Activated T-helper 1 cell treated with Interleukin-2 at 50 U/mL for 16 hours (primary cell): ENCODE measurements at places on chromosomes 7 and 10.
A peak's percentile ranks its signal among the peaks of the same experiment; 100 is the strongest.

DNA sequence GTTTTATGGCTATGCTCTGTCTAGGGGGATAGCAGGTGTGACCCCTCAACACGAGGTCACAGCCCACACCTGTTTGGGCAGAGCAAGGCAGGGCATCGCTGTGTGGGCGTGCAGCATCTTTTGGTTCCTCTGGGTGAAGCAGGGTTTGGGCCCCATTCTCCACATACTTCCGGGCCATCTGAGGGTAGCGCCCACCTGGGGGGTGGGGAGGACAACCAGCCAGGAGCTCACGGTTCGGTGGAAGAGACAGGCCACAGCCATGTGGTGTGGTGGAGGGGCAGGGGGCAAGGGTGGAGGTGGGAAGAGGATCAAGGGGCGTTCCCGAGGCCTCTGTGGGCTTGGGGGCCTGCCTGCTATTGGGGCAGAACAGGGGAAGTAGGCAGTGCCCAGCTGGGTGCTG lies 2.4 kb downstream of the SH2B2 start:
- DNase-seq: no peak

DNA sequence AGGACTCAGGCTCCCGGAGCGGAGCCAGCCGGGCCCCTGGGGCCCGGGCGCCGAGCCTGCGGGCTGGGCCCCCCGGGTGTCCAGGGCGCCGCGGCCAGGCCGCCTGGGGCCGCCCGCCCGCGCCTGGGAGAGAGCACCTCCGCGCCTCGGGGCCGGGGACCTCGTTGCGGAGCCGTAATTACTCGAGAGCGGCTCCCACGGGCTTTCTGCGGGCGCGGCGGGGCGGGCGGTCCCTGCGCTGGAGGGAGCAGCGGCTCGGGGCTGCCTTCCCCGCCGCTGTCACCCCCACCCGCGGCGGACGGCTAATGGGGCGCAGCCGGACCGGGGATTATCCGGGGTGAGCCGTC lies 1.5 kb downstream of the GNB2 start:
- DNase-seq: no peak

- DNase-seq: no peak
These were observed 100.2 kb upstream of the SORCS1 start for GRCh38 chr10:107264742-107265141.

GRCh38 chr10:113058523-113059370 lies 108.7 kb downstream of the TCF7L2 start:
- DNase-seq: no peak

GRCh38 chr7:23470330-23471105 lies at the start of gene IGF2BP3:
TSS of gene IGF2BP3 (minus strand) at chr7:23470491. CDS start at chr7:23470110, 381 bp downstream.
- no peak for DNase-seq

- no peak for DNase-seq
These were observed 259.7 kb upstream of the FERD3L start for GRCh38 chr7:19404912-19405329.

DNA sequence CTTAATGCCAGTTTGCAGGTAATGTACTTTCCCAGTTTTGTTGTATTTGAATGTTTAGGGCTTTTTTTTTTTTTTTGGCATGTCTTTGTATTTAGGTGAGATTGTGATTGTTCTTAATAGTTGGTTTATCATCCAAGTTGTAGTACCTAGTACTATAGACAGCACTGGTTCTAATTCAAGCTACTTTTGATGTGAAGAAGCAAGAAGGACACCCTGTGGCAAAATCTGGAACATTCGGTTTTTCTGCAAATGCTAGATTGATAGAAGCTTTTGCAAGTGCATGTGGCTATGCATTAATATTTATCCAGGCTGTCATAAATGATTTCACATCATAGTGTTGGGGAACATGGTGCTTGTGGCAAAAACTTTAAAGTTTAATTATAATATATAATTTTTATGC lies 248.9 kb downstream of the FOXP2 start:
- no peak for DNase-seq

DNA sequence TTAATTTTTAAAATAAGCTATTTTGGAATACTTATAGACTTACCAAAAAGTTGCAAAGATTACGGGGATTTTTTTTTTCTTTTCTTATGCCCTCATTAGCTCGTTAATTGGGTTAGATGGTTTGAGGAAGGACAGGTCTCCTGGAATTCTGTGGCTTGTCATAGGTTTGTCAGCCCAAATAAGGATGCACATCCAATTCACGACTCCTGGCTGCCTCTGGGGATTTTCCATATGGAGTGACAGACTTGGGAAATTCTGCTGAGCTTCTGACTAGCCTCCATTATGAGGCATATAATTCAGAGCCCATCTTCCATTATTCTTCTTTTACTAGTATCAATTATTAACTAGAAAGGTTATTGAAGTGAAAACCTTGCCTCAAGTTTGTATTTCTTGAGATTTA lies 102.1 kb downstream of the AUTS2 start:
- DNase-seq: no peak

- no peak for DNase-seq
These were observed 163.7 kb upstream of the AOAH start for GRCh38 chr7:36887969-36888368.

- DNase-seq: no peak
These were observed 506.8 kb downstream of the DNAJB9 start for GRCh38 chr7:109076396-109076972.

DNA sequence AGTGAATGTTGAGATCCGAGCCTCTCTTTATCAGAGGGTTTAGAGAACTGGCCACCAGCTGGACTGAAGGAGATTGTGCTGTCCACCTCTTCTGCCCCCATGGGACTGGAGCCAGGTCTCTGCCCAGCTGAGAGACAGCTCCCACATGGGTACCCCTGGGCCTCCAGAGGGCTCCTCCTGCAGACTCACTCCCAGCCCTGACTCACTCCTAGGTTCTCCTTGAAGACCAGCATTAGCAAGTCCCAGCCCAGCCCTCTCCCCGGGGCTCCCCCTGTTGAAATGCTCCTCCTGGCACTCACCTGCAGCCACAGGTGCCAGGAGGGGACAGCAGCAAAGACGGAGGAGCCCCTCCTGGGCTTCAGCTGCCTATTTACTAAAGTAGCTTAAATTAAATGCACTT lies 126.9 kb downstream of the CXCL12 start:
- no peak for DNase-seq

- DNase-seq: no peak
These were observed 551.7 kb downstream of the GRM8 start for GRCh38 chr7:126700807-126701604.

GRCh38 chr10:4887501-4887900 lies 61.5 kb downstream of the AKR1E2 start:
- no peak for DNase-seq

GRCh38 chr10:124653811-124654651 lies 90.1 kb downstream of the FAM53B start:
- no peak for DNase-seq

- DNase-seq: peak; percentile 20
These were observed at the start of gene ASB13 for GRCh38 chr10:5666008-5666840. TSS of gene ASB13 (minus strand) at chr10:5666595. CDS start at chr10:5666551, 44 bp downstream.

- DNase-seq: no peak
These were observed 56.0 kb downstream of the LGI1 start for GRCh38 chr10:93813507-93814465.

DNA sequence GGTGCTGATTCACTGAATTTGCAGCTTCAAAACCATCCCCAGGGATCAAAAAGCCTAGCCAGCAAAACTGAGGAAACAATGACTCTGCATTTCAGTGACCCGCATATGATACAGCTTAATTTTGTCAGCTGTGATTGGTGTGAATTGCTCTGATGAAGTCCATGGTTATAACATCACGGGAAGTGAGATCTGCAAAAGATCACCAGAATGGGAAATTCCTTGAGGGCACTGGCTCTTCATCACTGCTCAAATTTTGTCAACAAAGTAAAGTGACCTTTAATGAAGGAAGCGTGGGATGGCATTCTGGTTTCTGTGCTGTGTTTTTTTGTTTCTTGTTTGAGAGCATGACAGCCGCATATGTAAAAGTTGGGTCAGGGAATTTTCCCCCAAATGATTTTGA lies 745.9 kb downstream of the GATA3 start:
- no peak for DNase-seq

- DNase-seq: no peak
These were observed 740.5 kb downstream of the REEP3 start for GRCh38 chr10:64261676-64262075.
